ENCODE measurements at places on chromosomes 7 and 10.

DNA sequence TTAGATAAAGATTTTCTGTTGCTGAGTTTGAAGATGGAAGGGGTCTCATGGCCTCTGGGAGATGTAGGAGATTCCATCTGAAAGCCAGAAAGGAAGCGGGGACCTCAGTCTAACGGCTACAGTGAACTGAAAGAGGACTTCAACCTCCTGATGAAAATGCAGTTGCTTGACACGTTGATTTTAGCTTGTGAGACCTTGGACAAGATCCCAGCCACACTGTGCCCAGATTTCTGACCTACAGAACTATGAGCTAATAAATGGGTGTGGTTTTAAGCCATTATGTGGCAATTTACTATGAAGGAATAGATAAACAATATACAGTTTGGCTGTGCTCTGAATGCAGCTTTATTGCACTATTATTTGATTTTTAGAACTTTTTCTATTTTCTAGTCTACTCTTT lies 342.3 kb upstream of the SEMA3D start:
- DNase-seq, result no peak

GRCh38 chr10:58334817-58335305 lies at the start of gene UBE2D1:
TSS of gene UBE2D1 (plus strand) at chr10:58335006. CDS start at chr10:58335202, 196 bp downstream.
- DNase-seq, result peak; percentile 61

- no peak for DNase-seq
Measured at GRCh38 chr10:114517368-114518250, 113.3 kb upstream of the AFAP1L2 start.

- no peak for DNase-seq
Measured at GRCh38 chr7:139094030-139094429, 15.5 kb downstream of the ZC3HAV1 start.

DNA sequence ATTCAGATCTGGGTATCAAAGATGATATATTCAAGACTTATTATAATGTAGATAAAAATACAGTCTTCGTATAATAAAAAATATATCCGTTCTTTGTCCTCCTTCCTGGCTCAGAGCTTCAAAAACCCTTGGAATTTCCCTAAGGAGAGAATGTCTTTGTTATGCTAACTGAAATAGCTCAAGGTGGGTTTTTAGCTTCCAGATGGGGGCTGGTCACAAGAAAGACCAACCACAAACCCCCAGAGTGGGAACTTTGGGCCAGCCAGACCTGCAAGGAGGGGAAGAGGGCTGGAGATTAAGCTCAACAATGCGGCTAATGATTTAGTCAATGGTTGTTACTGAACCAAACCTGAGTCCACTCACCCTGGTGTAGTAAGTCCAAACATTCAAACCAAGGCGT lies 196.4 kb downstream of the SDHAF3 start:
- no peak for DNase-seq

DNA sequence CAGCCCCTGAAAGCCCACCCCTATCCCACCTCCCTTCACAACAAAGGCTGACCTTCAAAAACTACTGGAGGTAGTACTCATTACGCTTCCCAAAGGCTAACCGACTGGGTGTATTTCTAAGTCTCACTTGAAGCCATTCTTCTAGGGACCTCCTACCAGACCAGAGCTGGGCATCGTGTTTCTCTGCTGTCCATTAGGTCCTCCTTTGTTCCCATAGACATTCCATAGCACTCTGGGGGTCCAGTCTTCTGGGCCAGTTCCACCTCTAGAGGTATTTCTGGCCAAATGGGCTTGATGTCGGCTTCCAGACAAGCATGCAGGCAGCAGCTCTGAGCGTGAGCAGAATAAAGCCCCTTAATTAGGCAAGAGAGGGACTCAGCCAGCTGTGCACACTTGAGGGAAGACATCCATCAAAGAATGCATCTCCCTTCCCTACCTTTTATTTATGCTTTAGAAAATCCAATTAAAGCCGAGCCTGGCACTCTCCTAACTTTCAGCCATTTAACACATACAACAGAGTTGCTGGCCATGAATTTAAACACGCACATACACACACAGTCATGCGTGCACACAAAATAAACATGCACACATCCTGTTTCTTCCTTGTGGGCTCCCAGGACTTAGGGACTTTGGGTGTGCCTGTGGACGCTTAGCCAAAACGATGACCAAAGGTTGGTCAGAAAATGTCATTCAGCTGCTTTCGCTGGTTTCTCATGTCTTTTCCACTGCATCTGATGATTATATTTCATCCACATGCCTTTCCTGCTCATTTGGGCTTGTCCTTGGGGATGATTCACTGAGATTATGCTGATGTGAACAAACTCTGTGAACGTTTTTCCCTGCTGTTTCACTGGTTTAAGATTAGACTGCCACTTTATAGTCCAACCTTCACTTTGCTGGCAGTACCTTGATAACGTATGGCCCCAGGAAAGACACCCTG lies 362.0 kb upstream of the NFE2L3 start:
- no peak for DNase-seq

GRCh38 chr10:17648243-17649035 lies 4.5 kb downstream of the STAM start:
- DNase-seq, result peak; percentile 17

DNA sequence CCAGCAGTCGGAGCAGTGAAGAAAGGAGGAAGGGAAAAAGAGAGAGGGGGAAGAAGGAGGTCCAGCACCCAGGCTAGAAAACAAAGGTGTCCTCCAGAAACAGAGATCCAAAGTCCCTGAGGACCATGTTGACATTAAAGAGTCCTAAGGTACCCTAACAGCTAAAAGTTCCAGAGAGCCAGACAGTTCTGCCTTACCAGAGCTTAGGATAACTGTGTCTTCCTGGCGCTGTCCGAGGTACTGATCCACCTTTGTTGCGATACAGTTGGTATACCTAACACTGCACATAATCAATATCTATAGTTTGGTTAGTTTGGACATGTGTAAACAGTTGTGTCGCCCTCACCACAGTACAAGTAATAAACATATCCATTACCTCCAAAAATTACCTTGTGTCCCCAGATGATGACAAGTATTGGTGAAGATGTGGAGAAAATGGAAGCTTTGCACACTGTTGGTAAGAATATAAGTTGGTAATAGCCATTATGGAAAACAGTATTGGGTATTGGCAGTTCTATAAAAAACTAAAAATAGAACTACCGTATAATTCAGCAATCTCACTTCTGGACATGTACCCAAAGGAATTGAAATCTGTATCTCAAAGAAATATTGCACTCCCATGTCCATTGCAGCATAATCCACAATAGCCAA lies 59.8 kb downstream of the GRID1 start:
- DNase-seq, result no peak

DNA sequence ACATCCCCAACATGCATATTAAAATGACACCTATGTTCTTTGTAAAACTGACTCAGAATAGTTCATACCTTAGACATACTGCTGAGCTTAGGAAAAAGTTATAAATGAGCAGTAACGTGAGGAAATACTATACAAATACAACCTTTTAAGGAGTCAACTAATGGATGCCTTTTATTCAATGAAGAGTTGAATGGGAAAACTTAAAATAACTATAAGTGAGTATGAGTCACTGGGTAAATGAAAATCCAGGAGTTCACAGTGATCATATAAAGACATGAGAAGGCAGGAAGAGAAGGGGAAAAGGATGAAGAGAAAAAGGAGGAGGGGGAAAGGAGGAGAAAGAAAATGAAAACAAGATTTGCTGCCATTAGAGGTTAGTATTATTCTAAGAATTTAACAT lies 157.8 kb upstream of the PCDH15 start:
- no peak for DNase-seq

DNA sequence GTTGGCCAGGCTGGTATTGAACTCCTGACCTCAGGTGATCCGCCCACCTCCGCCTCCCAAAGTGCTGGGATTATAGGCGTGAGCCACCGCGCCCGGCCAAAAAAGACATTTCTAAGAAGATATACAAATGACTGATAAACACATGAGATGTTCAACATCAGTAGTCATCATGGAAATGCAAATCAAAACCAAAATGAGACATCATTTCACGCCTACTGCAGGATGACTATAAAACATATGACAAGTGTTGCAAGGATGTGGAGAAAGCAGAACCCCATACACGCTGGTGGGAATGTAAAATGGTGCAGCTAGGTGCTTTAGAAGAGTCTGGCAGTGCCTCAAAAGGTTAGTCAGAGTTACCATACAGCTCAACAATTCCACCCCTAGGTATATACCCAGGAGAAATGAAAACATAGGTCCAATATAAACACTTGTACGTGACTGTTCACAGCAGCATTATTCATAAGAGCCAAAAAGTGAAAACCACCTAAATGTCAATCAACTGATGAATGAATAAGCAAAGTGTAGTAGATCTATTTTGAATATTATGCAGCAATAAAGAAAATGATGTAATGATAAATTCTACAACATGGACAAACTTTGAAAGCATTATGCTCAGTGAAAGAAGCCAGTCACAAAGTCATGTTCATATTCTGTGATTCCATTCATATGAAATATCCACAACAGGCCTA lies 24.5 kb downstream of the TMEM209 start:
- DNase-seq, result no peak

DNA sequence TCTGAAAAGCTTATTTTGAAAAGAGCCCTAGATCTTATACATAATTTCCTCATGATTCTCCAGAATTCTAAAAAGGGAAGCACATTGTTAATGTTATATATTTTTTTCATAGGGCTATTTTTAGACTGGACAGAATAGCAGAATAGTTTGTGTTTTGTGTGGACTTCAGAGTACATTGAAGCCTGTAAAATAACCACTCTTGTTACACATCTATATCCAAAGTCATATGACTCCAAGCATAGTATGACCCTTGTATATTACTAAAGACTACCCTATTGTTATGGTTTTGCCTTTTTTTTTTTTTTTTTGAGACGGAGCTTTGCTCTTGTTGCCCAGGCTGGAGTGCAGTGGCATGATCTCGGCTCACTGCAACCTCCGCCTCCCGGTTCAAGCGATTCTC lies 26.1 kb upstream of the FIS1 start:
- DNase-seq, result no peak

- no peak for DNase-seq
Measured at GRCh38 chr7:156625580-156625979, 15.0 kb upstream of the RNF32 start.

DNA sequence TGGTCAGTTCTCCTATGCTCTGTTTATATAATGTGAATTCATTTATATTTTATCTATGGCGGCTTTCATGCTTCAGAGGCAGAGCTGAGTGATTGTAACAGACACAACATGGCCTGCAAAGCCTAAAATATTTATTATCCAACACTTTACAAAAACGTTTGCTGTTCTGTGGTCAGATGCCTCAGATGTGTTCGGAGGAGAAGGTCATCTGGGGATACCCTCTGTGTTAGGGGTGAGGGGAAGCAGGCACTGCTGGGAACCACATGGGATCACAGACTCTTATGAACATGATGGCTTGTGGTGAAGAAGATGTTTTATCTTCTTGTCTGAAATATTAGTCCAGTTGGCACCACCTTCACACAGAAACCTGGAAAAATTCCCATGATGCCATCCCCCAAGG lies 203.4 kb downstream of the PHTF2 start:
- DNase-seq, result no peak

- DNase-seq, result no peak
Measured at GRCh38 chr7:140604760-140605159, 35.9 kb downstream of the DENND2A start.

DNA sequence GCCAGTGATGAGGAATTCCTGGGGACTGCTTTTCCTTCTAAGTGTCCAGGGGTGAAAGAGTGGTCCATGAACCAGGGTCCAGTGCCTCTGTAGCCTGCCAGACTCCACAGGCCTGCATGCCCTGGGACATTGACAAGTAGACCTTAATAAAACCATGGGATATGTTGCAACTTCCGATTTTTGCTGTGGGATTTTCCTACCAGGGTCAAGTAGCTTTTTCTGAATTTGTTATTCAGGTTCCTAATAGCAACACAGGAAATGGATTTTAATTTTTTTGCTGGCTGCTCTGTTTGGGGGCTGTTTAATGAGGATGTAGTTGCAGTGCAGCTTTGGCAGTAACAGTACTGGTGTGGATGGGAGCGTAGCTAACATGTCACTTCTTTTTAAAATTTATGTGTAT lies 42.1 kb downstream of the WBP1L start:
- DNase-seq, result no peak

GRCh38 chr7:23981314-23981713 lies 271.3 kb downstream of the STK31 start:
- DNase-seq, result no peak

- DNase-seq, result no peak
Measured at GRCh38 chr7:68892236-68892635, 706.0 kb upstream of the AUTS2 start.

GRCh38 chr7:95886501-95887090 lies 114.2 kb downstream of the DYNC1I1 start:
- no peak for DNase-seq

- DNase-seq, result no peak
Measured at GRCh38 chr7:102392330-102392729, 3.8 kb upstream of the PRKRIP1 start.

DNA sequence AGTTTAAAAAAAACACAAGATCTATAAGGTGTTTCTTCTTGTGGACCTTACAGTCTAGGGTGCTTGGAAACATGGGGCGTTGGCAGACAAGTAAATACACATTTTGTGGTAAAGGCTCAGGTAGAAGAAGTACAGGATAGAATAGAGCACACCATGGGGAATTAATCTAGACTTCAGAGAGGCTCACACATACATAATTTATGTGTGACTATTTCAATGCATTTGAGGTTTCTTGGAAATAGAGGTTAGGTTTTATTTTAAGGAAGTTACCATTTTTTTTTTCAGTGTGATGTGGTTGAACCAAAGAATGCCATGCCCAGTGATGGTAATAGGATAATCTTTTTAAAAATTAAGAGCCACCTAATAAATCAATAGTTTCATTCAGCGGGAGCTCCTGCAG lies 12.8 kb downstream of the CFTR start:
- DNase-seq, result no peak

DNA sequence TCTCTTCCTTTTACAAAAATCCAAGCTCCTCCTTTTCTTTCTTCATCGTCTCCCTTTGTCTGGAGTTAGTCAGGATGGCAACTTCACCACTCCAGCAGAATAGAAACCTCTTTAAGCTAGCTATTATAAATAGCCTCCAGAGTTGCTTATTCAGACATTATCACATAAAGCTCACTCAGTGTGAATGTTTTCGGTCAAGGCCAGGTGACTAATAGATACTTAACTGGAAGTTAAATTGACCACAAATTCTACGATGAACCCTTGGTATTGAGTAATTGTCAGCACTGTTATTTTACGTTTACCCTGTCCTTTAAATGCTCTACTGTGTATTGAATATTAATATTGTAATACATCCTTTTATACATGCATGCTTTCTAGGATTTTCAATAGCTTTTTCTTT lies 340.4 kb downstream of the OTUD1 start:
- no peak for DNase-seq

DNA sequence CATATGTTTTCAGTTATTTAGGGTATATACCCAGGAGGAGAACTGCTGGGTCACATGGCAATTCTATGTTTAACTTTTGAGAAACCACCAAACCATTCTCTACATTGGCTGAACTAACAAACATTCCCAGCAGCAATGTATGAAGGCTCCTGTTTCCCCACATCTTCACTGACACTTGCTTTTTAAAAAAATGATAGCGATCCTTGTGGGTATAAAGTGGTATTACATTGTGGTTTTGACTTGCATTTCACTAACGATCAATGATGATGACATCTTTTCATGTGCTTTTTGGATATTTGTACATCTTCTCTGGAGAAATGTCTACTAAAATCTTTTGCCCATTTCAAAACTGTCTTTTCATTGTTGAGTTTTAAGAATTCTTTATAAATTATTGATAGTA lies 51.2 kb upstream of the ANAPC16 start:
- no peak for DNase-seq

GRCh38 chr10:131179361-131179760 lies 132.2 kb downstream of the TCERG1L start:
- DNase-seq, result no peak
